ENCODE measurements at places on chromosomes 11 and 22.
A peak's percentile ranks its signal among the peaks of the same experiment; 100 is the strongest.

- DNase-seq = no peak
These were observed 89.1 kb downstream of the LARGE1 start for GRCh38 chr22:33831207-33831606.

- DNase-seq = no peak
These were observed 18.6 kb upstream of the LMO2 start for GRCh38 chr11:33910296-33910957.

DNA sequence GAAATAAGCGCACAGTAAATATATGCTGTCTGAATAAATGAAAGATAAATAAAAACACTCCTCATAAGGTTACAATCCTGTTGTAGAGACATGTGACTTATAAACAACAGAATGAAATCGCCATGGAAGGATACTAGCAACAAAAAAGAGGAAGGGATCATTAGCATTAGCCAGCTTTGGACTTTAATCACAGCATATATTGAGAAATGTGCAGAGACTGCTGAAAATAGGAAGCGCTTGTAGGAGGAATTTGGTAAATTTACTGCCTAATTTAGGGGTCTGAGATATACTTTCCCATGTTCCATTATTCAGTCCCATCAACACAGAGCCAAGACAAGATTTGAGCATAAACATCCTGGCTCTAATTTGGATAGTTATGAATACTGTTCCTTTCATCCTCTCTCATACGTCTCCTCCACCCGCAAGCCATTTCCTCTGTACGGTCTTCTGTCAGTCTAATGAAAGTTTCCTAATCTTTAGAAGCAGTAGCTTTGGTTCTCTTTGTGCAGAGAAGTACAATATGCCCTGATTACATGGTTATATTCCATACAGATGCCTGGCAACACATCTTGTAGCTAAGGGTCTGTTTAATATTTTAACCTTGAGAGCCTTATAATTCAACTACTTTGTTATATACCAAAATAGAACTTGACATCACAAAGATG lies 37.1 kb upstream of the AKIP1 start:
- DNase-seq = no peak

DNA sequence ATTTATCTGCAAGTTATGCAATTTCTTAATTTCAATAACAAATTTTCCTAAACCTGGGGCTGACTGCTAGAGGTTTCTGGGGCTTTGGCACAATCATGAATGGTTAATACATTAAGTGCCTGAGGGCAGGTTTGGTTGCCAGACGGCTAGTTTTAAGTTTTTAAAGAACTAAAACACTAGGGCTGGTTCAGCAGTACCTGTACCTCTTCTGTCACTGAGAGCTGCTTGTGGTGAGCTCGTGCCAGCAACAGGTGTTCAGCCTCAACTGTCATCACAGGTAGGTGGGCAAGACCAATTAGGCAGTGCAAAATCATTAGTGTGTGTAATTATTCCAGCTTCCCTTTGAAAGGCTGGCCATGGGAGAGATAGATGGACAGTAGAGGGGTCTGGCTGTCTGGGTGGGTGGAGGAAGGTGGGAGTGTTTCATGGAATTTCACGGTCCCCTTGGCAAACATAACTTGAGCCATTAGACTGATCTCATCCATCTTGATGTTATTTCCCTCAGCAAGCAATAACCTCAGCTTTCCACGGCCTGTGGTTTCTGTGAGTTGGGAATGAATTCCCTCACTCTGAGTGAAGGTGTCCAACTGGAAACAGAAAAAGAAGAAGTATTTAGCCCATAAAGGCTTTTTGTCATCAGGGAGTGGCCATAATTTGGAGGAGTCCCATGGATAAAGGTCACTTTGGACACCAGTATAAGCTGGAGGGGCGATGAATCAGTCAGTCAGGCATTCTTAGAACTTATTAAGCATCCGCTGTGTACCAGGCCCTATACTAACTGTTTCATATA lies 114.8 kb downstream of the SNX19 start:
- no peak for DNase-seq

DNA sequence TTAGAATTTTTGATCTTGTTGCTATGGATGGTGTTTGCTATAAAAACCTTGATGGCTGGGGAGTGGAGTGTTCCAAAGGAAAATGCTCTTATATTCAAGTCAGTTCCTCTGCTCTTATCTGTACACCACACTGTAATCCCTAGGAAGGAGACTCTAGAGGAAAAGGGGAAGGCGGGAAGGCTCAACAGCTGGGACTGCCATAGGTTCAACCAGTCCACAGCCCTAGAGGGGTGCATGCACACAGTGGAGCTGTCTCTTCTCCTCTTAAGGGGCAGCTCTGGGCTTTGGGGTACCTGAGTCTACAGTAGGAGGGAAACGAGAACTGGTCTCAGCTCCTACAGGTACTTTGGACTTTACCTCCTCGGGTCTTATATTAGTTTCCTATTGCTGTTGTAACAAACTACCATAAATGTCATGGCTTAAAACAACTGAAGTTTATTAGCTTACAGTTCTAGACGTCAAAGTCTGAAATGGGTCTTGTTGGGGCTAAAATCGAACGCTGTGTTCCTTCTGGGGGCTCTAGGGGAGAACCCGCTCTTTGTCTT lies 77.2 kb upstream of the ZBED5 start:
- DNase-seq = no peak

- DNase-seq = no peak
These were observed 126.7 kb upstream of the BLID start for GRCh38 chr11:122242731-122243130.

DNA sequence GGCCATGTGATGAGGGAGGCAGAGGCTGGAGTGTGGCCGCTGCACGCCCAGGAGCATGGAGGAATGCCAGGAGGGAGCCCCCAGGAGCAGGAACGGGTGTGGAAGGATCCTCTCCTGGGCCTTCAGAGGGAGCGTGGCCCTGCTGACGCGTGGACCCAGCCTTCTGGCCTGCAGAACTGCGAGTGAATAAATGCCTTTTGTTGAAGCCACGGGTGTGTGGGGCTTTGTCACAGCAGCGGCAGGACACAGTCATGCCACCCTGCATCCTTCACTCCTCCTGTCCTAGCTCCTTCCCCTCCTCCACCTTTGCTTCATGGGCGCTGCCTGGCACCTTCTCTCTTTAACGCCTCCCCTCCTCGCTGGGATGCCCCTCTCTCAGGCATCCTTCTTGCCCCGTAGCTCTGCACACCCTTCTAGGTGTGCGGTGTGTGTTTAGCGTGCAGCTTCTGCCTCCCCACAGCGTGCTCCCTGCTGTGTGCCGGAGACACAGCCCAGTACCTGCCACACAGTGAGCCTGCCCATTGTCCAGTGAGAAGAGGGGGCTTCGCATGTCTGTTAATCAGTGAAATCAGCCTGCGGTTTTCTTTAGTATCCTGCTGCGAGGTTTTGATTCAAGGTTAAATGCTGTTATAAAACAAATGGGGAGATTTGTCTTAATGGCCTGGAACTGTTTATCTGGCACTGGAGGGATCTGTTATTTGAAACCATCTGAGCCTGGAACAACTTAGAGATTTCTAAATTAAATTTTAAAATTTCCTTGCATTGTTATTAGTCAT lies 459.6 kb downstream of the TBC1D22A start:
- DNase-seq = no peak

GRCh38 chr11:19988598-19988997 lies 171.7 kb downstream of the DBX1 start:
- peak; percentile 25 for DNase-seq

GRCh38 chr22:35045451-35045850 lies 20.5 kb upstream of the ISX start:
- DNase-seq = no peak

GRCh38 chr22:38074181-38075104 lies 9.5 kb downstream of the SLC16A8 start:
- no peak for DNase-seq

DNA sequence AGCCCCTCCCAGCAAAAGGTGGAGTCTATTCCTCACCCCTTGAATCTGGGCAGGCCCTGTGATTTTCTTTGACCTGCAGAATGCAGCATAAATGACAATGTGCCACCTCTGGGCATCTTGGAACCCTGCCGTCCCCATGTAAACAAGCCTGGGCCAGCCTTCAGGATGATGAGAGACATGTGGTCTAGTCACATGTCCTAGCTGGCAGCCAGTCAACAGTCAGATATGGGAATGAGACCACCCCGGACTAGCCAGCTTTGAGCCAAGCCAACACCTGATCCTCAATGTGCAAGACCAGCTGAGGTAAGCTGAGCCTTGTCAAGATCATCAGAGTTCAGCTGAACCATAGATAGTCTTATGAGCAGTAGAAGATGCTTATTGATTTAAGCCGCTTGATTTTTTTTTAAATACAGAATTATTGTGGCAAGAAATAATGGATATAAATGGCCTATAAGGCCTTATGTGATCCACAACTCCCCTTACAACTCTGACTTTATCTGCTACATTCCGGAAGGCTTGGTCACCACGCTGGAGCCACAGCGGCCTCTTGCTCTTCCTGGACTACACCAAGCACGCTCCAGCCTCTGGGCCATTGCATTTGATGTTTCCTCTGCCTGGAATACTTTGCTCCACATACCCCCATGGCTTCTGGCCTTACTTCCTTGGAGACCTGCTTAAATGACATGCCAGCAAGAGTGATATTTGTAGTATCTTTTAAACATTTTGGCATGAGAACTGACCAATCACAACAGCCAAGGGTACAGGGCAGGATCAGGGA lies 225.9 kb upstream of the SESN3 start:
- DNase-seq = no peak

GRCh38 chr11:30423886-30424285 lies 101.0 kb downstream of the ARL14EP start:
- DNase-seq = no peak

DNA sequence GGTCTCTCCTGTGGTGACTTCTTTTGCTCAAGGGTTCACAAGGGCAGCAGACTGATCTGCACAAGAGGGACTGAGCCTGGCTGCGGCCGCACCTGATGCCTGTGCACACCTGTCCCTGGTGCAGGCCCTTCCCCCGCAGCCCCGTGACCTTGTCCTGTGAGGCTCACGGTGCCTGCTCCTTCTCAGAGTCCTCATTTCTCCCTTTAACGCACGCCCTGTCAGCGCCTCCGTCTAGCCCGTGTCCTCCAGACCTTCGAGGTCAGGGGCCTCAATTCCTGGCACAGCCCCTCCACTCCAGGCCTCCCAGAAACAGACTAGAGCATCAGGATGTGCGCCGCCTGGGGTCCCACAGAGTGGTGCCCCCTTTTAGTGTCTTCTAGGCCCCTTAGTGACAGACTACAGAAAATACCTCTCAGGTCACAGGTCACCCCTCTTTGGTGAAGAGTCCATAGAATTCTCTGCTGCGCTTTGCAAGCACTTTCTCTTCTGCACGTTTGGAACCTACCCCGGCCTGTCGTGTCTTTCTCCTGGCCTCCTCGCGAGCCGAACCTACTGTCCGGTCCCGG lies 1.0 kb upstream of the DRD4 start:
- DNase-seq = no peak

GRCh38 chr11:35190804-35191348 lies 51.9 kb downstream of the CD44 start:
- no peak for DNase-seq

DNA sequence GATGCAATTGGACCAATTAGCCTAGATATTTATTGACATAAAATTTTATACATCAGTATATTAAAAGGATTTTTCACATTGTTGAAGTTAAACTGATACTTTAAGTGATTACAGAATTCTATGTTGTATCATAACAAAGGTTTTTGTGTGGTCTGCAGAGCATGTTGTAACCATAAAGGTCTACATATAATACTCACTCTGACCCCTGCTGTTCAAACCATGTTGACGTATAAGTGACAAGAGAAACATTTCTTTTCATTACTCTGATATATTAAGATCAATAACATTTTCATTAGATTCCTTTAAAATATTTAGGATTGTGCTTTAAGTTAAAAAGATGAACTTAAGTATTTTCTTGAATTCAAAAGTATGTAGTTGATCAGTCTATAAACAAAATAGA lies 63.9 kb downstream of the GAS2 start:
- no peak for DNase-seq

DNA sequence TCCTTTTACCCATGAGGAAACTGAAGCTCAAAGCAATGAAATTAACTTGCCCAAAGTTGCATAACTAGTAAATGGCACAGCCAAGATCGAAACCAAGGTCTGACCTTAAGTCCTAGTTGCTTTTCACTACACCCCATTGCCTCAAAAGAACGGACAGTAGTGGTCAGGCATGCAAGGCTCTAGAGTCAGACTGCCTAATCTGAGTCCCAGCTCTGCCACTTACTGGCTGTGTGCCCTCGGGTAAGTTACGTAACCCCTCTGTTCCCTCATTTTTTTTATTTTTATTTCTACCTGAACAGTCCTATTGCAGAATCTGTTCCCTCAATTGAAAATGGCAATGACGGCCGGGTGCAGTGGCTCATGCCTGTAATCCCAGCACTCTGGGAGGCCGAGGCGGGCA lies 9.6 kb downstream of the CYB561A3 start:
- no peak for DNase-seq

DNA sequence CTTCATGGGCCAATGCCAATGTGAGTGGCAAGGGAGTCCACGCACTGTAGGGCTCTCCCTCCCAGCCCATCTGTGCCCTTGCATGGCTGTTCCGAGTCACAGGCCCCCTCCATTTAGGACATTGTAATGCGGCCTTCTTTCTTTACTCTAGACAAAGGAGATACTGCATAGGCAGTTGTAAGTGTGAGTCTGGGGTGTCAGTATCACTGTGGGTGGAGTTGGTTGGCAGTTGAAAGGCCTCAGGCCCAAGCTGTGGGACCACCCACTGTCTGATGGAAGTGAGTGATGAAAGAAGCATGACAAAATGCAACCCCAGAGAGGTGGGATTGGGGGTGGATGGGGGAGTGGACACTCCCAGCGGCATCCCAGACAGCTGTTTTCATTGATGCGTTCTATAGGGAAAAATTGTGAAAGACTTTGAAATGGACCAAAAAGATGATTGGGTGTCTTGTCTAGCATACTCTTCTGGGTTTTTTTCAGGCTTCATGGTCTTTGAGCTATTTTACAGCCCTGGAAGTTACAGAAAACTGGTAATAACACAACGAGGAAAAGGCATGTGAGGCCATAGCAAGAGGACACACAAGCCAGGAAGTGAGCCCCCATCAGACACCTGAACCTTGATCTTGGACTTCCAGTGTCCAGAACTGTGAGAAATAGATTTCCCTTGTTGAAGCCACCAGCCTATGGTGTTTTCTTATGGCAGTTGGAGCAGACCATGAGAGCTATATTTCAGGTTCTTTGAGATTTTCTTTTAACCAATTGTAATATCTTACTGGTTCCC lies 114.6 kb downstream of the NECTIN1 start:
- no peak for DNase-seq

- DNase-seq = no peak
These were observed 18.0 kb downstream of the CNTF start for GRCh38 chr11:58640386-58641023.

Data from left ventricle myocardium inferior (tissue), 1 donor.